ENCODE measurements at places on chromosomes 5 and 9.
A peak's percentile ranks its signal among the peaks of the same experiment; 100 is the strongest.

- DNase-seq = no peak
These were observed 173.1 kb upstream of the IER5L start for GRCh38 chr9:129351058-129351641.

- DNase-seq = peak; percentile 74
These were observed 58.7 kb downstream of the RXRA start for GRCh38 chr9:134384811-134385479.

GRCh38 chr9:91844190-91844589, 105.8 kb downstream of the ROR2 start:
- DNase-seq = no peak

GRCh38 chr5:42598311-42598710, 158.3 kb upstream of the CCDC152 start:
- no peak for DNase-seq

DNA sequence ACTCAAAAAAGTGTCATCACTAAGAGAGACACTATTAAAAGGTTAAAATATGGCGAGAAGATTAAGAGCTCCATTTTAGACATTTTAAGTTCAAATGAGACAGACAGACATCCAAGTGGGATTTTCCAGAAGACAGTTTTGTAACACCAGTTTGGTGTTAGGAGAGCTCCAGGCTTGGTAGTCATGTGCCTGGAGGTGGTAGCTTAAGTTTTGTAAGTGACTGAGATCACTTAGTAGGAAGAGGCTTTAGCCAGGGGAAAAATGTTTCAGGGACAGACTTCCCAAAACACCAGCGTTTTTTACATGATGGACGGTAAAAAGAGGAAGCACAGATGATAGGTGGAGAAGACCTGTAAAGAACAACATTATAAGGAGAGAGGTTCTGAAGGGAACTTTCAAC, 150.3 kb downstream of the GIN1 start:
- no peak for DNase-seq

DNA sequence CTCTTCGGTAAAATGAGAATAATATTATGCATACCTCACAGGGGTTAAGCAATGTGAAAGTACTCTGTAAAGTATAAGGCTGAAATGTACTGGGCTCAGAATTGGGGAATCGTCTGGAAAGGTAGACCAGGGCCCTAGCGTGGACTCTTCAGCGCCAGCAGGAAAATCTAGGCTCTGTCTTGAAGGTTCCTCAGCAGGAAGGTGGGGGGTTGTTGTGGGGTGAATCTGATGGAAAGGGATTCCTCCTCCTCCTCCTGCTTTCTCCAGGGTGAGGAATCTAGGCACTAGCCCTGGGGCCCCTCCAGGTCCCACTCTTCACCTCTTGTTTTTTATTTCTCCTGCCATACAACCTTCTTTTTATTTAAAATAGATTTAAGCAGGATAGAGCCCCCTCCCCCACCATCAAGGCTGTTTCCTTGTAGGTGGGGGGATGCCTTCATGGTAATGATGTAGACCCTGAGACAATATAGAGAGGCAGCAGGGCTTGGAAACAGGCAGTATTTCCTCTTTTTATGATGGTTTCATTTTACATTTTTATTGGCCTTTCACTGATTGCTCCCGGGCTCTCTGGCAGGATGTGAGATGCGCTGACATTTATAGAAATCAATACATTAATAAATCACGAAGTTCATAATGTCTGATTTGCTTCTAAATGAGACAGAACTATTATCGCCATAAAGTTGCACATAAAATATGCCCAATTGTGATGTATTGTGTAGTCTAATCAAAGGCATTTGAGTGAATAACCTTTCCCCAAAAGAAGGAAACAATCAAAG, 78.9 kb upstream of the GABRP start:
- no peak for DNase-seq

DNA sequence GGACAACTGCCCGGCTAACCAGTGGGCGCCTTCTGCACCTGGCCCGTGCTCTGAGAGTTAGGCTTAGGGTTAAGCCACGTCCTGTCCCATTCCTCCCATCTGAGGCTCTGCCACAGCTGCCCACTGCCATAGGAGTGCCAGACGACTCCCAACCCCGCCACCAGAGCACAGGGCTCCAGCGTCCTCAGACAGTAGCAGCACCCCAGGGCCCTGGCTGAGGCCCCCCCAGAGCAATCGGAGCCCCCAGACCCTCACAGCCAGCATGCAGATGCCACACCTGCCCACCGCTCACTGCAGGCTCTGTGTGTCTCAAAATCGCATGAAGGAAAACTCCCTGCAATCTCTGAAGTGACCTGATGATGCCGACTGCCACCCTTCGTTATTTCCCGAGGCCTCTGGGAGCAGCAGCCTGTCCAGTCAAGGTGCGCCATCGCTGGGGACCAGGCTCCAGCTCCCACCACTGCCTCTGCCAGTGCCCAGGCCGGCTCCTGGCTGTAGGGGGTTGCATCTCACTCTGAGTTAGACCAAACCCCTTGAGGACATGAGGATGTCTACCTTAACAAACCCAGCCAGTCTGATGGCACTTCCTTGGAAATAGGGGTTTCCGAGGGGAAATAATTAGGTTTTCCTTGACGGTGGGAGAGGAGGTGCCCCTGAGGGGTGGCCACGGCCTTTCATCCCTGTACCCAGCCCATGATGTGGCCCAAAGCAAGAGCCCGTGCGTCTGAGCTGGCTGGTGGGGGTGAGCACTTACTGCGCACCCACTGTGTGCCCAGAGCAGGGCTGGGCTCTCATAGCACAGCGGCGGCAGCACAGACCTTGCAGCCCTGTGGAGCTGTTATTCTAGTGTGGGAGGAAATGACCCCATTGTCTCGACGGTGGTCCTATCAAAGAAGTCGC, 58.0 kb upstream of the RNF130 start:
- DNase-seq = no peak

DNA sequence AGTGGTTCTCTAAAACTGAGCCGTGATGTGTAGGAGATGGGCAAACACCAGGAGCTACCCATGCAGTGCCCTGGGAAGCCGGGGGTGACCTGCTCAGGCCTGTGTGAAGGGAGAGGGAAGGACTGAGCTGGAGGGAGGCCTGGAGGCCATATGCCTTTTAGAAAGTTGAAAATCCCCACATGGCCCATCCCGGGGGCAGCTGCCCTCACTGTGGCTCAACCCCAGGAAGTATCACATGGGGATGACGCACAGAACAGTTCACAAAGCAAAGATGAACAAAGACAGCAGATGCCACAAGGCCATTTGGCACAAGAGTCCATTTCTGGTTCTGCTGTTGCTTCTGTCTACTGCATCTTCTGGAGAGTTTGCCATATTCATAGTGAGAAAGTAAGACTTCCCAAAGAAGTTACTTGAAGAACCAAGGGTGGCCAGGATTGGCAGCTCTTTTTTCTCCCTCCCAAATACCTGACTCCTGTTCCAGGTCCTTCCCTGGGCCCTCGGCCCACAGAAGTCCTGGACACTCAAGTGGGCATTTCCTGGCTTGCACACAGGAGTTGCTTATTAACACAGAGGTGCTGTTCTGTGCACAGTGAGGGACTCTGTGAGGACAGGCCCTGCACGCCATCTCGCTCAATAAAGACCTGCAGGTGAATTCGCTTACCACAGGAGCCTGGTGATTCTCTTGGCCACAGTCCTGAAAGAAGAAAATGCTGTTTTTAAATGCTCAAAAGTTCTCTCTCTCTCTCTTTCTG, 25.1 kb downstream of the ACSL6 start:
- peak; percentile 24 for DNase-seq

All from nucleus accumbens (tissue), 56 donors.